ENCODE measurements at places on chromosomes 12 and 14.

- no peak for DNase-seq
These were observed 76.2 kb downstream of the ARL6IP4 start for GRCh38 chr12:123056709-123057108.

- peak; percentile 92 for DNase-seq
These were observed 140.5 kb downstream of the FOXN3 start for GRCh38 chr14:89276424-89276975.

DNA sequence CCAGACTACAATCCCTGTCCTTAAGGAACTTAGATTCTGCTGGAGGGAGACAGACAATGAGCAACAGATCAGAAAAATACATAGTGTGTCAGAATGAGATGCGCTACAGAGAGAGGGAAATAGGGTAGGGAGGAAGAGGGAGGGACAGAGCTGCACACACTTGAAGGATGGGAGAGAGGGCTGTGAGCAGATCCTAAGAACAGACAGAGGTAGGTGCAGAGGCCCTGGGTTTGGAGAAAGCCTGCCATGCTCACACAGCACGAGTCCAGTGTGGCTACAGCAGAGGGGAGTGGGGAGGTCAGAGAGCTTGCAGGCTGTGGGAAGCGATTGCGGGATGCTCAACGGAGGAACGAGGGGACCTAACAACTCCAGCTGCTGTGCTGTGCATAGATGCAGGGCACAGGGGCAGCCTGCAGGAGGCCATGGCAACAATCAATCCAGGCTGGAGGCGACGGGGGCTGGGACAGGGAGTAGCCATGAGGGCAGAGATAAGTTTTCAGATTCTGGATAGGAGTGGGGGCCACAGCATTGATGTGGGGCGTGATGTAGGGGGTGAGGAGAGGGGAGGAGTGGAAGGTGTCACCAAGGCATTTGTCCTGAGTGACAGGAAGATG lies 20.7 kb downstream of the FAIM2 start:
- no peak for DNase-seq

- DNase-seq = peak; percentile 42
These were observed 106.6 kb downstream of the BRMS1L start for GRCh38 chr14:35932659-35933159.

DNA sequence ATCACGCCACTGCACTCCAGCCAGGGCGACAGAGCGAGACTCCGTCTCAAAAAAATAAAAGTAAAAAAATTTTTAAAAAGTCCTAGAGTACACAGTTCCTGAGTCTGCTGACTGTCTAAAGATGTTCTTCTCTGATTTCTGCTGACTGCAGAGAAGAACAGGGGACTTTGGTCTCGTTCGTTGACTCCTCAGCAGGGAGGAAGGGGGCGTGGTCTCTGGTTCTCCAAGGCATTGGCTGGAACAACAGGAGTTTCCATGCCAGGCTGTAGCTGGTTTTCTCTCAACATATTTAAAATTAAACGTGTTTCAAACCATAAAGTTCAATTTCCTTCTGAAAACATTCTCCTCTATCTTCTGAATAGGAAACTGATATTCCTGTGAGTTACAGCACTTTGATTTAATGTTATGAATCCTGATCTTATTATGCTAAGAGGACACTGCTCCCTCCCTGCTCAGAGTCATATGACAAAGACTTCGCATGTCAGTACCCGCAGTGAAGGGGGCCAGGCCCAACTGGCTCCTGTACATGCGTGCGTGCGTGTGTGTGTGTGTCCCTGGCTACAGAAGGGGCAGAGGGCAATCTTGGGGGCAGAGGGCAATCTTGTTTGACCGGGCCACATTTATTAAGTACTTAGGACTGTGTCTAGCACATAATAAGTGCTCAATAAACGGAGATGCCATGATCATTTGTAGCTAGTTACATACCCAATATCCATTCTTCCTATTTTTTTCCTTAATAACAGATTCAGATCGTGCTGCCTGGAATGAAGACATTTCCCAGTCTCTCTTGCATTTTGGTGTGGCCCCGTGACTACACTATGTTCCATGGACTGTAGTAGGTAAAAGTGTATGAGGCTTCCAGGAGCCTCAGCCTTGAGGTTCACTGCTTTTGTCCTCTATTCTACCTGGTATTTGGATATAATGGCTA lies 16.5 kb upstream of the HNF1A start:
- no peak for DNase-seq

GRCh38 chr12:116878567-116879508 lies 2.4 kb downstream of the HRK start:
- DNase-seq = no peak

GRCh38 chr12:78886719-78887407 lies 22.3 kb downstream of the SYT1 start:
- no peak for DNase-seq

- DNase-seq = no peak
These were observed 124.1 kb upstream of the RBM19 start for GRCh38 chr12:114090211-114090610.

GRCh38 chr12:47067771-47068431 lies 11.5 kb upstream of the PCED1B start:
- DNase-seq = no peak

DNA sequence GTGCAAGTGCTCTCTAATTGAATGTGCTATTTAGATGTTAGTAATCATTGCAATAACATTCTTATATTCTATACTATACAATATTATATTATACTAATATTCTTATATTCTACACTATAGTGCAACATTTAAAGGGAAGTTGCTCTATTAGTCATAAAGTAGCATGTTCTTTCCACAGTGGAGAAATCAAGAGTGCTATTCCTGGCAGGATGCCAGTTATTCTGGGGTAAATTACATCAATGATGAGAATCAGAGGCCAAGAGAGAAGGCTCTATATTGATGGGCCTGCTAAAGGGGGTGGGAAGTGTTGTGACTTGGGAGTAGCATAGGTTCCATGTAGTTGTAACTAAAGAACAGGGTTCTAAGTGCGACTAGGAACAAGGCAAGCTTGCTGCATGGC lies 121.5 kb downstream of the SLC15A5 start:
- DNase-seq = no peak

DNA sequence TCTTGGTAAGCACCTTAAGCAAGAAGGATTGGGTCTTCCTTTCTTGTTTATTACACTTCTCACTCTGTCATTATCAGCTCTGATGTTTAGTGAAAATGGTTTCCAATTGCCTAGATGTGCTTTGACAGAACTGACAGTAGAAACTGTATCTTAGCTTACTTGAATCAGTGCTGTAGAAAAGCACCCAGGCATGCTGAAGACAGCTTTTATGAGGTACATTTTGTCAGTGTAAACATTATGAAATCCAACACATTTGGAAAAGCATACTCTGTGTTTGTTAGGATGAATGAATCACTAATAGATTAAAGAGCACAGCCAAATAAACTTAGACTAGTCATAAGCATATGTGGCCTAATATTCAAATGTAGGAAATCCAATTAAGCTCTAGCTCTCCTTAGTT lies 290.2 kb upstream of the NPAS3 start:
- DNase-seq = no peak

GRCh38 chr12:76018672-76019071 lies 12.9 kb downstream of the PHLDA1 start:
- DNase-seq = no peak

DNA sequence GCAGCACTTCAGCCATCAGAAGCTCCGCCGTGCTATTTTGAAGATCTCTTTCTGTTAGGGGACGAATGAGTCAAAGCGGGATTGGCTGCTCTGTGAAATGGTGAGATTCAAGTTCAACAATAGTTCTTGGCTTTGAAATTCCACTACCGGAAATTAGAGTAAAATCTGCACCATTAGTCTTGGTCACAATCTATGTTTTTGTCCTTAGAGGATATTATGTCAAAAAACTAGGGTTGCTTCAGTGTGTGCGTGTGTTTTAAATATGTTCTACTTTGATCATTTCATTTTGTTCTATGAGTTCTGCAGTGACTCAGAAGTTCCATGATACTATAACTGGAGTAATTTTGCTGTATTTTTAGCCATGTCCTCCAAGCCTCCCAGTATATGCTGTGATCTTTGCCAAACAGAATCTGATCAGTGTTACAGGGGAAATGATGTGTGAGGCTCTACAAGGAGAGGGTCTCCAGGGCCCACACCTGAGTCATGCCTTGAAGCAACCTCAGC lies 22.6 kb downstream of the GPHB5 start:
- no peak for DNase-seq

DNA sequence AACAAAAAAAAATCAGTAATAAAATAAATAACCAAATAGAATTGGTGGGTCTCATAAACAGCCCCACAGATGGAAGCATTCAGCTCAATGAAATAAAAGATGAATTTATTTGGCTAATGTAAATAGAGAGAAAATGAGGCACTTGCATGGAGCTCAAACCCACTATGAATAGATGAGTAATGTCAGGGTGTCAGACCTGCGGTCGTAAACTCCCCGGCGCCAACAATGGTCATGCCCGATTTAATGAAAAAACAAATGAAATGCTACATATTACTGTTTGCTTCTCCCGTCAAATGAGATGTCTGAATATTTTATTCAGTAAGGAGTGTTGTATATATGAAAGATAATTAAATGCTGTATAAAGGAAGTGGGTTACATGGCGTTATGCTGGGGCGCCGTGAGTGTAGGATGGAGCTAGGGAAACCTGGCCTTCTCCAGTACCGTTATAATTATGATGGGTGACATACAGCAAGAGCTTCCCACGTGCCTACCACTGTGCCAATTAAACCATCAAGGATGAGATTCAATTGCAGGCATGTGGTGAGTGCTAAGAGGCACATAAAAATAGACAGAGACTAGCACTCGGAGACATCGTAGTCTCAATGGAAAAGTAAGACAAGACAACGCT lies 648.1 kb downstream of the BCL11B start:
- DNase-seq = no peak

- no peak for DNase-seq
These were observed 17.8 kb downstream of the TRIP11 start for GRCh38 chr14:92022036-92022435.

- peak; percentile 61 for DNase-seq
These were observed 6.0 kb downstream of the FBXW8 start for GRCh38 chr12:116916714-116917114.

- DNase-seq = no peak
These were observed 2.9 kb downstream of the RIN3 start for GRCh38 chr14:92516344-92516965.

GRCh38 chr12:31887109-31887811 lies 72.0 kb upstream of the RESF1 start:
- DNase-seq = no peak

DNA sequence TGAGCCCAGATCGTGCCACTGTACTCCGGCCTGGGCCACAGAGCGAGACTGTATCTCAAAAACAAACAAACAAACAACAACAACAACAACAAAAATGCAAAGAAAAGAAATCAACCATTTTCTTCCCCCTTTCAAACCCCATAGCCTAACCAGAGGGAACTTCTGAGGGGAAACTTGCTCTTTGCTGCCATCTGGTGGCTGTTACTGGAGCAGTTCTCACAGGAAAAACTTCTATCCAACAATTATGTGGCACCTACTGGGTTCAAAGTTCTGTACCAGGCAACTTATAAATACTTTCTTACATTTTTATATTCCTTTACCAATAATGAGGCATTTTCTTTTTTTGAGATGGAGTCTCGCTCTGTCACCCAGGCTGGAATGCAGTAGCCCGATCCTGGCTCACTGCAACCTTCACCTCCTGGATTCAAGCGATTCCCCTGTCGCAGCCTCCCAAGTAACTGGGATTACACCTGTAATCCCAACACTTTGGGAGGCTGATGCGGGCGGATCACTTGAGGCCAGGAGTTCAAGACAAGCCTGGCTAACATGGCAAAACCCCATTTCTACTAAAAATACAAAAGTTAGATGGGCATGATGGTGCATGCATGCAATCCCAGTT lies 50.9 kb upstream of the BICDL1 start:
- peak; percentile 76 for DNase-seq

DNA sequence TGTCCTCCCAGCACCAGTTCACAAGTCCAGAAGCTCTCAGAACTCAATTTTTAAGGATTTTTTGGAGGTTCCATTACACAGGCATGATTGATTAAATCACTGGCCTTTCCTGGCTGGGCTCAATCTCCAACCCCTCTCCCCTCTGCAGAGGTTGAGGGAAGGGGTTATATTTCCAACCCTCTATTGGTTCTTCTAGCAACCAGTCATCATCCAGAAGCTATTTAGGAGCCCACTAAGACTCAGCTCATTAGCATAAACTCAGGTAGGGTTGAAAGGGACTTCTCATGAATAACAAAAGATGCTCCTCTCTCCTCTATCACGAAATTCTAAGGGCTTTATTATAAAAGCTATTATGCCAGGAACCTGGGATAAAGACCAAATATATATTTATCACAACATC lies 41.5 kb downstream of the SPPL3 start:
- no peak for DNase-seq

DNA sequence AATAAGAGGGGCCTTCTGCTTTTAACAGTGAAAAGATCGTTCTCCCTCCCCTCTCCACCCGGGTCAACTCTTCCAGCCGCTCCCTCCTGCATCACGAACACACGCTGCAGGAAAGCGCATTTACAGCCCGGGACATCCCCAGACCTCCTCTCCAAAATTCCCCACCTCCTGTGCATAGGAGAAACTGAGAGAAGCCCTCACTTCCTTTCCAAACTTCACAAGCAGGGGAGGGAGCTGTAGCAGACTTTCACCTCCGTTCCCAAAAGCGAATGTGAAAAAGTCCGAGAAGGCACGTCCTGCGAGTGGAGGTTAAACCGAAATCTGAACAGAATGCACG lies 513 bp downstream of the BCAT1 start:
- DNase-seq = peak; percentile 60

DNA sequence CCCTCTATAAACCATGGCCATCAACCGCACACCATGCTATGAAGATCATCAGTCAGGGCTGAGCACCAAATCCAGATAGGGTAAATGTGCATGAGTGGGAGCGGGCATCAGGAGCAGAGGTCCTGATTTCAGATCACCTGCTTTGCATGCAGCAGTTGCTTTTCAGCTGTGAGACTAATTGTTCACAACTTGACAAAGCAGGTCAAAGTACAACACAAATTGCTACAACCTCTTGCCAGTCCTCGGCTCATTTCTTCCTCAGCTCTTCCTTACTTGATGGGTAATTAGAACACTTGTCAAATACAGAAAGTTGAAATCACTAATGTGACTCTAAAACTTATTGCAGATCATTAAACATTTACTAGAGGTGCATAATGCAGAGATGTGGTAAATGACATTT lies 171.6 kb downstream of the PPM1H start:
- no peak for DNase-seq

- no peak for DNase-seq
These were observed 80.3 kb upstream of the NOS1 start for GRCh38 chr12:117441751-117442150.
